ENCODE measurements at places on chromosomes 1 and 21.

- no peak for DNase-seq
Observed at GRCh38 chr1:108889706-108890384, 13.1 kb downstream of the GPSM2 start.

- no peak for DNase-seq
Observed at GRCh38 chr1:188065917-188066316, 1237.2 kb downstream of the PLA2G4A start.

DNA sequence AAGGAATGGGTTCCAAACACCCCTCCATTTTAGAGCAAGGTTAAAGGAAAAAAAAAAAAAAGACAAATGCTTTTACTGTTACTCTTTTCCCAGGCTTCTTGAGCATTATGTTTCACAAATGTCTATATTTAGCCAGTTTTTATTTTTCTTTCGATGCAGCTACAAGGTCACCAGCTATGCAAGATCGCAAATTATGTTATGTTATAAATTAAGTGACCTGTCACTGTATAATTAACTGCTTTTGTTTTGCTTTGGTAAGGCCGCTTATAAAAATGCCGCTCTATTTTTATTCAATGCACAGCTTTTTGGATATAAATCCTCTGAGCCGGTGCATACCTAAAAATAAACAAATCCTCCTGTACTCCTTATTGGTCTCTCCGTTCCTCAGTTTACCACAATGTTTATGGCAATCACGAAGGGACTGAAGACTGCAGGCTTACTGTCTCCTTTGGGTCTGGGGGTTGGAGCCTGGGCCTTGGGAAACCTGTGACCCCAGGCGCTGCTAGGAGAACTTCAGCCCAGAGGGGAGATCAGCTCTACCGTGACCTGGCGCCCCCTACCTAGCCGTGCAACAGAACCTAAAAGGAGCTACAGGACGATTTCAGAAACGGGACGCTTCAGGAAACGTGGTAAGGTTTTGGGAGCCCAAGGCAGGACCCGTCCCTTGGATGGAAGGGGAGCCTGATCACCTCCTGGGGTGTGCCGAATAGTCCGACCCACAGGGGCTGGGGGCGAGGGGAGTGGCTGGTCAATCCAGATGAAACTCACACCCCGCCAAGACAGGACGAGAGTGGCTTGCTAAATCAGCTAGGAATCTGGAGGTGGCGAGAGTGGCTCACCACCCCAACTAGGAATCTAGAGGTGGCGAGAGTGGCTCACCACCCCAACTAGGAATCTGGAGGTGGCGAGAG, 101.2 kb upstream of the CD55 start:
- no peak for DNase-seq

- DNase-seq: no peak
Observed at GRCh38 chr1:183807549-183808168, 2.7 kb downstream of the RGL1 start.

DNA sequence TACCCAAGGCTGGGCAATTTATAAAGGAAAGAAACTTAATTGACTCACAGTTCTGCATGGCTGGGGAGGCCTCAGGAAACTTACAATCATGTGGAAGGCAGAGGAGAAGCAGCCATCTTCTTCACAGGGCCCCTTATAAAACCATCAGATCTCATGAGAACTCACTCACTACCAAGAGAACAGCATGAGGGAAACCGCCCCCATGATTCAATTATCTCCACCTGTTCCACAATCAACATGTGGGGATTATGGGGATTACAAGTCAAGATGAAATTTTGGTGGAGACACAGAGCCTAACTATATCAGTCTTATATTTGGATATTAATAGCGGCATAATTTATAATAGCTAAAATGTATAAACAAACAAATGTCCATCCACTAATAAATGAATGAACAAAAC, 1123.7 kb upstream of the NCAM2 start:
- DNase-seq: no peak

GRCh38 chr1:180210008-180210620, 19.9 kb upstream of the LHX4 start:
- DNase-seq: no peak

Measured in H4 (cell line).